Stimulated activated CD4-positive, alpha-beta T cell treated with anti-CD3 and anti-CD28 coated beads, TNF-alpha, amount 100 ng/mL, for 4 hours (primary cell): ENCODE measurements at places on chromosomes 6 and 20.

GRCh38 chr6:7215798-7216231 lies 97.2 kb downstream of the SSR1 start:
- no peak for DNase-seq

DNA sequence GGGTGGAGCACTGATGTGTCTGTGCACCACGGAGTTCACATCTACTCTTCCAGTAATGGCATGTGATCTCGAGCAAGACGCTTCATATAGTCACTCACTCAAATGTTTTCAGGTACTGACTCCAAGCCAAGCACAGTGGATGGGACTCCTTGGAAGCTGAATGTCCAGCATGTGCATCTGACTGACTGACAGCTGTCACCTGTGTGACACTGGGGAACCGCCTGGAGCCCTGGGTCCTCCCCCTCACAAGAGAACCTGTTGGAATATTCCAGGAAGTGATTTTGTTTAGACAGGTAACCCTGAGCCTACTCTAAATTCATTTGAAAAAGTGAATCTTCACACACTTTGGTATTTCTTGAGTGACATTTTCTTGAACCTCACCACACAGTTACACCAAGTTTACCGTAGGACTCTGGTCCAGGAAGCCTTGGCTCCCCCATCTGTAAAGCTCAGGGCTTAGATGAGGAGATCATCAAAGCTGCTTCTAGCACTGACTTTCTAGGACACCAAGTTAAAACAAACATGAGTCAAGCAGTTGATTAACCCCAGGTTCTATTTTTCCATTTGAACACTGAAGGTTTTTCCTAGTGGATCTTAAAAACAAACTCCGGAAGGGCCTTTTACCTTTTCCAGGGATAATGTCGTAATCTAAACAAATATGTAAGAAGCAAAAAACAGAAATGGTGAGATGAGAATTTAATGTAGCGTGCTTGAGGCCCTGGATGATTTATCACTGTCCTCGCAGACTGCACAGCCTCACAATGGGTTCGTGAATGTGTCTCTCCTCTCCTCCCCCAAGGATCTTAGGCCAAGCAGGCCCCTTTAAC lies 50.1 kb downstream of the EDN3 start:
- no peak for DNase-seq

DNA sequence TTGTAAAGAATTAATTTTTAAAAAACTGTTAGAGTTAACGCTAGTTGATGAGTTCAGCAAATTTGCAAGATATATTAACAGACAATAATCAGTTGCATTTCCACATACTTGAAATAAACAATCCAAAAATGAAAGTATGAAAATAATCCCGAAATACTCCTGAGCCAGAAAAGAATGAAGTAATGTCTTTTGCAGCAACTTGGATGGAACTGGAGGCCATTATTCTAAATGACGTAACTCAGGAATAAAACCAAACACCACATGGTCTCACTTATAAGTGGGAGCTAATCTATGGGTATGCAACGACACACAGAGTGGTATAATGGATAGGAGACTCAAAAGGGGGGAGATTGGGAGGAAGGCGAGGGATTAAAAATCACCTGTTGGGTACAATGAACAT lies 872.9 kb upstream of the GJE1 start:
- no peak for DNase-seq

GRCh38 chr6:43509142-43509983 lies 783 bp downstream of the LRRC73 start:
- no peak for DNase-seq

- no peak for DNase-seq
Observed at GRCh38 chr6:92122746-92123145, 1296.6 kb downstream of the EPHA7 start.

DNA sequence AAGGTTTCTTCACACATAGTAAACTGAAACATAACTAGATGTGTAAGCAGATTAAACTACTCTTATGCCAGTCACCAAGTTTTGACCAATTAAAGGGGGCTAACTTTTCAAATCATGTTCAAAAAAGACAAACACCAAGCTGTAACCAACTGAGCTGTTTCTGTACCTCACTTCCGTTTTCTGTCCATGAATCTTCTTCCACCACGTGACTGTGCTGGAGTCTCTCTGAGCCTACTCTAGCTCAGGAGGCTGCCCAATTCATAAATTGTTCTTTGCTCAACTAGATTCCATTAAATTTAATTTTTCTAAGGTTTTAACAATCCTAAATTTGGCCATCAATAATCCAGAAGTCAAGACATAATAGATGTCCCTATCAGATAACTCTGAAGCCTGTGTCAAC lies 229.4 kb downstream of the FNDC1 start:
- DNase-seq: no peak

- DNase-seq: no peak
Observed at GRCh38 chr6:160678744-160679401, 14.8 kb upstream of the LPA start.

DNA sequence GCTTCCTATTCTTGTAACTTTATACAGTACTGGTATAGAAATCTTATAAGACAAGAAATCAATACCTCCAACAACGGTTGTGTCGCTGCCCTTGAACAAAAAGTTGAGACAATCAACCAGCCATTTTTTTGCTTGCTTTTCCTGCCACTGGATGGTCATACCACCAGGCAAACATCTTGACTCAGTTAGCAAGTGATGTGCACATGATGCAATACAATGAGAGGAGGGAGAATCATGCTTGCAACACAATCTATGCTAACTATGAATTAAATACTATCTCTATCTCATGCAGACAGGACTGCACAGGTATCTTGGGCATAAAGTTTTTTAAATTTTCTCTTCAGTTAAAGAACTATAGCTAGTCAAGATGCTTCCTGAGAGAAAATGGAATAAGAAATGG lies 877.7 kb upstream of the CITED2 start:
- no peak for DNase-seq

- DNase-seq: peak; percentile 53
Observed at GRCh38 chr6:134178161-134179044, 126.0 kb upstream of the SLC2A12 start.

DNA sequence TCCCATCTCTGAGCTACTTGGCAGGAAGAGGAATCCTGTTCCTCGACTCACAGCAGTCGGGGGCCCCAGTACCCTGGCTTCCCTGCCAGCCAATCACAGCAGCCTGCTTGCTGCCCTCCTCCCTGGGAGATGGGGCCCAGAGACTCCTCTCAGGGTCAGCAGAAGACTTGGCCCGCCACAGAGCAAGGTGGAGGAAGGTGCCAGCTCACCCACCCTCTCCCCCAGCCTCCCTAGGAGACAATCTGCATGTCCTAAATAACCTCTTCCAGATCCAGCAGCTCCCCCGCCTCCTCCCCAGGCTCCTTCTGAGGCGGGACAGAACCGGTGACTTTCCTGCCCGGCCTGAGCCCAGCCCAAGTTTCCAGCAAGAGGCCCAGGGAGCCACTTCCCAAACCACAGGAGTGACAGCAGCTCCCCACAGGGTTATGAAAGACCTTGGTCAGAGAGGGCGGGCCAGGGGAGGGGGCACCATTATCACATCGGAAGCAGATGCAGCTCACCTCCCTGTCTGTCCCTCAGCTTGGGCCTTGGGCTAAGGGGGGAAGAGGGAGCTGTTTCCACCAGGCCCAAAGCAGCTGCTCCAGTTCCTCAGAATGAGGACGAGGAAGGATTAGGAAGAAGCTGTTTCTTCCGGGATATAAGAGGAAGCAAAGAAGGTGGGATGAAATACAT lies 2.3 kb downstream of the CCND3 start:
- DNase-seq: no peak

DNA sequence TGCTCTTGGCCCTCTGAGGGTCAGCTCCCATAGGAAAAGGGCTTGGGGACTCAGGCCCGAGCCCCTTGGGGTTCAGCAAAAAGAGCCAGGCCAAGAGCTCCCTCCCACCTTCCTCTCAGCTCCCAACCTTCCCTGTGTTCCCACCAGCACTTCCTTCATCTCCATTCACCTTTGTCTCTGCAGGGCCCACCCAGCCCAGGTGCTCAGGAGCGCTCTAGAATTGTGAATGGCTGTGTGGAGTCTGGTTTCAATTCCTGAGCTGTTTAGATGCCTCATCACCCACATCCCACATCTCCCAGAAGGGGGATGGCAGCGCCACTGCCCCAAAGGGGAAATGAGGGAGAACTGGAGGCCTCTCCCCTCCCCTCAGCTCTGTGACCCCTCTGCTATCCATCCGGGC lies 7.7 kb downstream of the GRM4 start:
- DNase-seq: no peak

GRCh38 chr20:46670585-46671584 lies 18.4 kb downstream of the TP53RK start:
- DNase-seq: no peak

GRCh38 chr6:9594746-9595145 lies 820.1 kb downstream of the TFAP2A start:
- DNase-seq: no peak

- DNase-seq: no peak
Observed at GRCh38 chr20:9353180-9353915, 161.0 kb upstream of the LAMP5 start.

- DNase-seq: no peak
Observed at GRCh38 chr6:140554421-140554820, 1180.0 kb upstream of the CITED2 start.

GRCh38 chr6:35300848-35301247 lies 3.2 kb downstream of the DEF6 start:
- DNase-seq: no peak

DNA sequence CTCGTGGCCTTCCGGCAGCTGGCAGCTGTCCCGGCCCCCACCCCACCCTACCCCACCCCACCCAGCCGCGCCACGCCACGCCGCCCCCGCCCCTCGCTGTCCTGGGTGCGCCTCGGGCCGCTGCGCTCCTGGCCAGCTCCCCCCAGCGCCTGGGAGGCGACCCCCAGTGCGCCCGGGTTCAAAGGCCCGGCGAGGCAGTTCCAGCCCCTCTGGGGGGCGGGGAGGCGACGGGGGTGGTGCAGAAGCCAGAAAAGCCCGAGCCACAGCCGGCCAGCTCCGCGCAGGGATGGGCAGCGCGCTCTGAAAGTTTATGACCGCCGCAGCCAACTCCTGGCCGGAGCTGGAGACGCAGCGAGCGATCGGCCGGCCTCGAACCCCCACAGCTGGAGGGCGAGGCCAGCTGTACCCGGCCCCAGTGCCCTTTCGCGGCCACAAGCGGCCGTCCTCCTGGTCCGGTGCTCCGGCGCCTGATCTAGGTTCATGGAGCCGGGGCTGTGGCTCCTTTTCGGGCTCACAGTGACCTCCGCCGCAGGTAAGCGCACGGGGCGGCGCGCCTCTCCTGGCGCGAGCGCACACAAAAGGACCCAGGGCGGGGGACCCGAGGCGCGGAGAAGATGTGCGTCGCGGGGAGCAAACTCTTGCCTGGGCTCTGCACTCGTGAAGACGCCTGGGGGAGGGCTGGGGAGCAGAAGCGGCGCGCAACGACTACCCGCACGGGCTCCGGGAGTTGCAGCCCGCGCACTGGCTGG lies at the start of gene EDN3:
Gene EDN3, plus strand, starts transcription at position 279 of the 749 bp plus-strand sequence. Its CDS starts 202 bp downstream, at position 481.
- DNase-seq: no peak

DNA sequence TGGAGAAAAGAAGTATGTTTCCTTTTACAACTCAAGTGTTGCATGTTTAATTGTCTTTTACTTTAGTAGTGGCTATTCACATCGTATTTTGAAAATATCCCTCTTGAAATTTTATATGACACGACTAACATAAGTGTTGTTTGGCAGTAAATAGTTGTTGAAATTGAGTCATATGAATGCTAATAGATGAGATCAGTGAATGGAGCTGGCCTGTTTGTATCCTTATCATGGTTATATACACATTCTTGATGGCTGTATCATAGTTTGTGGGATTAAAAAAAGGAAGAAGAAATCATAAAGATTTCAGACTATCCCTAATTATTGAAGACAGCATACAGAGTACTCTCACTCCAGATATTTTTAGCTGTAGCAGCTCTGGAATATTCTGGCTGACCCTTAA lies 8.2 kb upstream of the RAE1 start:
- no peak for DNase-seq

GRCh38 chr20:37807471-37808232 lies 95.3 kb upstream of the VSTM2L start:
- no peak for DNase-seq

DNA sequence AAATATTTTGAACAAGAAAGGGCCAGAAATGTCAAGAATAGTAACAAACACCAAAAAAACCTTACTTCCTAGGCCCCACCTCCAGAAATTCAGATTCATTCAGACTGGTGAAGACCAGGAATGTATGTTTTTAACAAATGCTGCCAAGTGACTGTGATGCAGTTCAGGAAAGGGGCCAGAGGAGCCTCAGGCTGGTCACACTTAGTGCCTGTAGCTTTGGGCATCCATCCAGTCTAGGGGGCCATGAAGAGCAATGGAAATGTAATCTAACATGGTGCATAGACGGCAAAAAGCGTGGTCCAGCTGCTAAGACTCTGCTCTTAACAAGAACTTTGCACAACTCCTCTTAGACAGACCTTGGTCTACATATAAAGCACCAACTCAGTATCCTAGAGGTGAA lies 7.1 kb downstream of the GJA1 start:
- DNase-seq: no peak

DNA sequence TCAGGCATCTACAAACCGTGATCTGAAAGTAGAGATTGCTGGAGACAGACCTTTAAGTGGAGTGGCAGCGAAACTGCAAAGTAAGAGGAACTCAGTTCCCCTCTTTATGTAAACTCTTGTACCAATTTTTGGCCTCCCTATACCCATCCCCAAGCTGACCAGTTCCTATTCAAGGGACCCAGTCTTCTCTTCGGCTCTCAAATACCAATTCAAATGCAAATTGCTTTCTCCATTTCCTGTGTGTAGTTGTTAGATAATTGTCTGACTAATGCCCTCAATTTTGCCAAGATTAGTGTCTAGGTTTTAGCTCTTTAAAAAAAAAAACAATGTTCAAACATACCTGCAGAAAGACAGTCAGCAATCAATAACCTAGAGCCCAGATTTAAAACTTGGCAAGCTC lies 150.9 kb downstream of the EYA4 start:
- no peak for DNase-seq

GRCh38 chr20:62472138-62472940 lies 3.5 kb downstream of the GATA5 start:
- DNase-seq: no peak

- no peak for DNase-seq
Observed at GRCh38 chr6:1562171-1562955, 47.4 kb upstream of the FOXC1 start.

GRCh38 chr6:15374119-15374518 lies 128.2 kb downstream of the JARID2 start:
- no peak for DNase-seq

GRCh38 chr6:72425003-72425681 lies 196.7 kb upstream of the KCNQ5 start:
- no peak for DNase-seq

DNA sequence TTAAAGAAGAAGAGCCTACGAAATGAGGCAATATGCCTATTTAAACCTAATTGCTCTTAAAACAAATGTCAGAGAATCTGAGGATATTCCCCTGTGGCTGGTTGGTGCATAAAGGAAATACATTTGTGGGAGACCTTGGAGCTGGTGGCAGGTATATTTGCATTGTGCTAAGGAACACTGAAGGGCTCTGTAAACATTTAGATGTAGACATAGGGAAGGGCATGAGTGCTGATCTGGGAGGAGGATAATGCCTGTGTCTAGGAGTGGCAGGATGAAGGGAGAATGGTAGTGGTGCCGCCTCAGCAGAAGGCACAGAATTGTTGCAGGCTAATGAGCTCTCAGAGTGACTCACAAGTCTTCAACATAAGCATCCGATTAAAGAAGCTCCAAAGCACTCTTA lies 85.8 kb downstream of the CD164 start:
- no peak for DNase-seq

- no peak for DNase-seq
Observed at GRCh38 chr6:84026721-84027164, 6.8 kb upstream of the MRAP2 start.

GRCh38 chr6:1387876-1388629 lies 1.3 kb upstream of the FOXF2 start:
- no peak for DNase-seq

- DNase-seq: no peak
Observed at GRCh38 chr6:39958947-39959346, 24.7 kb upstream of the MOCS1 start.
